Stimulated activated CD4-positive, alpha-beta T cell treated with anti-CD3 and anti-CD28 coated beads, TNF-alpha, amount 100 ng/mL, for 1 hour (primary cell): ENCODE measurements at places on chromosomes 5 and 9.

DNA sequence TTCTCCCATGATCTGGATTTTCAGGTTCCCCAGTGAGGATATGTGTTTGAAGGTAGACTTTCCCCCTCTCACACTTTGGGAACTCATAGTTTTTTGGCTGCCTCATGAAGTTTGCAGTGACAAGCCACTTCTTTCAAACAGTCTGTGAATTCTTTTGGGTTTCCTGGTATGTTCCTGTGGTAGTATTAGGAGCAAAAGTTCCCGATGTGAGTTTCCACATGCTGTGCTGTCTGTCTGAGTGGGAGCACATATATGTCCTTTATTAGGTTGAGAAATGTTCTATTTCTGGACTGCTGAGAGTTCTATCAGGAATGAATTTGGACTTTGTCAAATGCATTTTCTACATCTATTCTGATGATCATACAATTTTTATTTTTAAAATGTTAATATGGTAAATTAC, 273.2 kb upstream of the TARS1 start:
- DNase-seq, result no peak

DNA sequence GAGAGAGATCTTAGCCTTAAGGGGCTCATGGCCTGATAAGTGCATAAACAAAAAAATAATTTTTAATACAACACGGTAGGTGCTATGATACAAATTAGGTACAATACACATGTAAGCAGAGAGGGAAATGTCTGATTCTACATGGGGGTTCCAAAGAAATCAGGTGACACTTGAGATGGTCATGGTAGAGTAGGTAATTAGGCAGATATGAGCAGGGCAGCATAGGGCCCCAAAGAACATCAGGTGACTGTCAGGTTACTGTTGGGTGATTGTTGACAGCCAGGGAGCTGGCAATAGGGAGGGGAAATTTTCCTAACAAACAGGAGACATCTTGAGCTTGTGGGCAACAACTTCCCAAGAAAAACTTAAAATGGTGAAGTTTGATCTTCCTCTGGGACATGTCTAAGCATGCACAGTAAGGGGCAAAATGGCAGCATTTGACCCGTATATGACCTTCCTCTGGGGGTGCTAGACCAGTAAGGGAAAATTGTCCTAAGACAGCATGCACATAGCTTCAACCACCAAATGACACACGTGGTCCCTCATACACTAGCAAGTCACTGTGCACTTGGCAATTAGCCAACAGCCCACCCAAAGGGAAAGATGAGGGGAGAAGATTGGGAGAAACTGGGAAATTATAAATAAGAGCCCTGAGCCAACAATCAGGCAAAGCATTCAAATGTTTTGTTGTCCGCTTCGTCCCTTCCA, 37.3 kb upstream of the TENT4A start:
- DNase-seq, result no peak

DNA sequence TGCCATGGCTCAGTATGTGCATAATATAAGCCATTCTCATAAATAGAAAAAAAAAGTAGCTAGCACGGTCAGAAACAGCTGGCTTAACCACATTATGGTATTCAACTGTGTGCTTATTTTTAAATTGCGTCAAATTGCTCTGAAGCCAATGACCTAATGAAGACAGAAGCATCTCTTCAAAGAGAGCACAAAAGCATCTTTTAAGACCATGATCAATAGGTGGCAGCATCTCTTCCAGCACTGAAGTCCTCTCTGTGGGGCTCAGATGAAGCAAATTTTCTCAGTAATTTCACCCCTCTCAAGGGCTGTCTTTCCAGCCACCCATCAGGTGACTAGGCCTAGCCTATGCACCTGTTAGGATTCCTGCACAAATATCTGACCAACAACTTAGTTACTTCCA, 251.4 kb downstream of the GLIS3 start:
- no peak for DNase-seq

DNA sequence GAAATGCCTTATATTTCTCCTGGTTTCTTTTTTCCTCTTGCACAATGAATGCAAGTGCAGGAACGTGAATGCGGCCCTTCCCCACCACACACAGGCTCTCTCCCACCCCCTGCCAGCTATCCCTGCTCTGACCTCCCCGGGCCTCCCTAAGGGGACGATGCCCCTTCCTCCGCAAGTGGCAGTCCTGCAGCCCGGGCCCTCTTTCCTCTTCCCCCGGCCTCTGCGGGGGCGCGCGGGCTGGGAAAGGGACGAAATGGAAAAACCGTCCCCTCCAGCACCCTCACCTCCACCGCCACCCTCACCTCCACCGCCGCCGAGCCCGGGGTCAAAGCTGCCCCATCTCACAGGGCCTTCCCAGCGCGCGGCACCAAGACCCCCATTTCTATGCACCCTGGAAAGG, 44.7 kb downstream of the GAS1 start:
- DNase-seq, result no peak

DNA sequence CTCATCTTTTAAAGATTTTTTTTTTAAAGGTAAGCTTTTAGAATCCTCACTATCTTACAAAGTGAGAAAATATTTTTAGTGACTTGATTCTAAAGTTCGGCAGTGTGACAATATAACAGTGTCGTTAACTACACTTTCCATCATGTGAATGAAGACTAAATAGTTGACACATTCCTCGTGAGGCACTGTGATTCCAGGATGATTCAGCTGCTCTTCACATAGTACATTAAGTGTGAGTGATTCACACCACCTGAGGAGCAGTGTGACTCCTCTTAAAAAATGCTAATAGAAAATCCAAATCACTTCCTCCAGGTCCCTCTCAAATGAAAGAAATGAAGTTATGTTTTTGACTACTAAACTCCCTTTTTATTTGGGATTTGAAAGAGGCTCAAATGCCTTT, 589.5 kb downstream of the GABRG2 start:
- DNase-seq, result no peak

DNA sequence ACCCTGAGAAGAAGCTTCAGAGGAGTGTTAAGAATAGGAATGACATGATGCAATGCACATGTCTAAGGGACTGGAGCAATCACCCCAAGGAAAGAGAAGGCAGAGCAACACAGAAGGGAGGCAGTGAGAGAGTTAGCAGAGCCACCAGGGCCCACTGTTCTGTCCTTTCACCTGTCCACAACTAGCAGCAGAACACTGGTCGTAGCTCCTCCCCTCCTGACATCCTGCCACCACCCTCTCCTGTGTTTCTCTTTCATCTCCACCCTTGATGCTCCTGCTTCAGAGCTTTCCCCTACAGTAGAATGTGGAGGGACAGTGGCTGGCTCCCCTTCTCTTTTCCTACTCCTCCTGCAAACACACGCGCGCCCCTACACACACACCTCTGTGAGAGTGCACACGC, 483.4 kb upstream of the KIF2A start:
- DNase-seq, result no peak

DNA sequence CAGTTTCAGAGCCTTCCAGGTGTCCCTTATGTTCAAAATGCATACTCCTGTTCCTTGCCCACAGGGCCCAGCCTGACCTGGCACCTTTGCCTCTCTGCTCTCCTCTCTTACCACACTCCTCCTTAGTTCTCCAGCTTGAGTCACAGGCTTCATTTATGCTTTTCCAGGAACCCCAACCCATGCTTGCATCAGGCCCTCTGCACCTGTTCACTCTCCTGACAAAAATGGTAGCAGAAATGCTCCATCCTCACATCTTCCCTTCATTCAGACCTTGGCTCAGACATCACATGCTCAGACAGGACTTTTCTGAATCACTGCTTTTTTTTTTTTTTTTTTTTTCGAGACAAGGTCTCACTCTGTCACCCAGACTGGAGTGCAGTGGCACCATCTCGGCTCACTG, 15.1 kb upstream of the RNF145 start:
- DNase-seq, result no peak

GRCh38 chr9:134655101-134655500, 13.5 kb downstream of the COL5A1 start:
- no peak for DNase-seq

DNA sequence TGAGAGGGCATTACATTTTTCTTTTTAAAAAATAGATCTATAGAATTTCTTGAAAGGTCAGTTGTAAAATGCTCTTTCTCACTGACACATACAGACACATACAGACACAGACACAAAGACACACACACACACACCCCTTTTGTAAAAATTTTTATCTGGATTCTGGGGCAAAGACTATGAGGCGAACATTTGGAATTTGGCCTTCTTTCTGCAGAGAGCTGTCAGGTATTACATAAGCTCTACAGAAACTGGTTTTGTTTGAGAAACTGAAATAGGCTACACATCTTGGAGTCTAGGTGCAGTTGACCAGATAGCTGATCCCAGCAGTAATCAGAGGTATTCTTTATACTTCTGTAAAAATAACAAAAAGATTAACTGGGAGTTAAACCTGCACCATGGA, 315.9 kb upstream of the RPS23 start:
- no peak for DNase-seq

GRCh38 chr9:3455094-3455493, 70.7 kb downstream of the RFX3 start:
- no peak for DNase-seq
